ENCODE measurements at places on chromosomes 6 and 20. TPM values are rescaled to one million over a fixed set of nuclear protein-coding genes. Genes with fewer than 3 reads are reported as not detected.
A peak's percentile ranks its signal among the peaks of the same experiment; 100 is the strongest.

DNA sequence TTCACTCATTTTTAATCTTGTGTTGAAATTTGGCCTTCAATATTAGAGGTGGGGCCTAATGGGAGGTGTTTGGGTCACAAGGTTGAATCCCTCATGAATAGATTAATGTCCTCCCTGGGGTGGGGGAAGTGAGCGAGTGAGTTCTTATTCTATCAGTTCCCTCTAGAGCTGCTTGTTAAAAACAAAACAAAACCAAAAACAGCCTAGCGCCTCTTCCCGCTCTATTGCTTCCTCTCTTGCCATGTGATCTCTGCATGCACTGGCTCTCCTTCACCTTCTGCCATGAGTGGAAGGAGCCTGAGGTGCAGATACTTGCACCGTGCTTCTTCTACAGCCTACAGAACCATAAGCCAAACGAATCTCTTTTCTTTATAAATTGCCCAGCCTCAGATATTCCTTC lies 89.6 kb upstream of the SLC35F1 start:
- DNase-seq = no peak

GRCh38 chr6:95142661-95143335 lies 434.5 kb upstream of the MANEA start:
- DNase-seq = no peak

DNA sequence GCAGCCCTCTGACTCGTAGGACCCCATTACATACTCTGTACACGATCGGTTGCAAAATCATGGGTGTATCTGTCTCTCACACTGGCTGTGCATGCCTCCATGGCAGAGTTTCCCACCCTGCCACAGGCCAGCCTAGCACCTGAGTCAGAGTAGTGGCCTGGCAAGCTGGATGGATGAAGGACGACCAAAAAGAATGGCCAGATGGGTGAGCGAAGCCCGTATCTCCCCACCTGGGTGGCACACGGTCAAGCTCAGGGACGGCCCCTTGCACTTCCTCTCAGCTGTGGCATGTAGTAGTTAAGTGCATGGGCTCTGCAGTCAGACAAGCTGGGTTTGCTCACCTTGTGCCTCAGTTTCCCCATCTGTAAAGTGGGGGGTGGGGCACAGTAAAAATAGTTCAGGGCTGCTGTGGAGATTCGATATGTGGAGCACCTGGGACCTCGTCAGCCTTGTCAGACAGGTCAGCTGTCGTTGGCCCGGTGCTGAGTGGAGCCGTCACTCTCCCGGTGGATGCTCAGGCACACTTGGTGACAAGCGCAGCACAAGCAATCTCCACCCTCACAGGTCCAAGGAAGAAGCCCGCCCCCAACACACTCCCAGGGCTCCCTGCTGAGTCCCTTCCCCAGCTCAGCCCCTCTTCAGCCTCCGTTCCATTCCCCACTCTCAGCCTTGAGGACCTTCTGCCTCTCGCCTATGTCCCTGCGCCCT lies 12.6 kb downstream of the CPNE5 start:
- DNase-seq = no peak

GRCh38 chr6:139497345-139497961 lies 123.0 kb upstream of the CITED2 start:
- DNase-seq = no peak

- no peak for DNase-seq
These were observed 175.7 kb upstream of the PLN start for GRCh38 chr6:118372413-118372812.

- DNase-seq = no peak
These were observed 17.7 kb downstream of the PCK1 start for GRCh38 chr20:57578476-57579165.

- no peak for DNase-seq
These were observed 14.8 kb downstream of the DSTN start for GRCh38 chr20:17584689-17585088.

DNA sequence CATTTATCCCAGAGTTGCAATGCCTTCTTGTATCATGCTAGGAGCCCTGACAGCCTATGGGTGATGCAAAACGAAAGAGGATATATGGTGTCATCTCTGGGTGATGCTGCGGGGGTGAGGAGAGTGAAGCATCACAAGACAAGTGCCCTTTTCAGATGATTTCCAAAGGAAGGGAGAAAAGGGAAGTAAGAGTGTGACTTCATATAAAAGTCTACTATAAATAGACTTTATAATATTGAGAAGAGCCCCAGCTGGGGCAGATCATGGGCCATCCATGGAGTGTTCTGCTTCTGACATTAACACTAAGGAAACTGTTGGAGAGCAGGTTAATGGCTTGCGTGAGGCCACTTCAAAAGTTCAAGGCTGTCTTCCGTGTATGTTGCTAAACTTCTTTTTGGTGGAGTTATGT lies 4.4 kb downstream of the CD83 start:
- DNase-seq = no peak

DNA sequence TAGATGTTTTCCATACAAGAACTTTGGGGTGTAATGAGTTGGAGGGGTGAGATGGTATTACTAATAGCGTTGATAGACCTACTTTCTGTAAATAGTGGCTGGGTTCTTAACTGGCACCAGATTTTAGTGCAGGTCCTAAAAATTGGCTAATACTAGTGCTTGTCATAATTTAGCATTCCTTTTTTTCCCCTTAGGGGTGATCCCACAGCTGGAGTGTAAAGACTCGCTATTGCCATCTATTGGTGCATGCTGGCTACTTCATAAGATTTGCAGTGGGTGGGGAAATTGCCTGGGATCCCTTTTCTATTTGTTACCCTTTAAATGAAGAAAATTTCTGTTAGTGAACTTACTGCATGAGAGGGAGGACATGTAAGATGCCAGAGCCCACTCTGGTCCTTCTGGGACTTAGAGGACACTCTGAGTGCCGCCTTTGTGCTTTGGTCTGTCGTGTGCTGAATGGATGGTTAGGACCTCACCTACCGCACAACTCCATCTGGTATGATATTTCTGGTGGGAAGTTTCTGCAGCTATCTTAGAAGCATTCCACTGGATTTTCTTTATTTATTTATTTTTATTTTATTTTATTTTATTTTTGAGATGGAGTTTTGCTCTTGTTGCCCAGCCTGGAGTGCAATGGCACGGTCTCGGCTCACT lies 195.5 kb downstream of the JARID2 start:
- DNase-seq = peak; percentile 71

DNA sequence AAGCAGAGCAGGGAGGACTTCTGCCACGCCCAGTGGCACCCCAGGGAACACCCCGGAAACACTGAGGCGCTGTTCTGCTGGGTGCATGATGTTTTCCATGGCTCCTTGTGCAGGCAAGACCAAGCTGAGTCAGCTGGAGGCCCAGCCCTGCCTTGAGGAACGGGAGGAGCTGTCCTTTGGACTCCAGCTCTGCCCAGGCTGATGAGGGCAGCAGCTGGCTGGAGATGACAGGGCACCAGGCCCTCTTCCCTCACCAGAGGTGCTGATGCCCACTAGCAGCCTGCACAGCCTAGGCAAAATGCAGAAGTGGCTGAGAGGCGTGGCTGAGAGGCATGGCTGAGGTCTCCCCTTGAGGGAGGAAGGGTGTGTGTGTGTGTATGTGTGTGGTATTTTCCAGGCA lies 2.4 kb downstream of the C6orf132 start:
- DNase-seq = no peak

DNA sequence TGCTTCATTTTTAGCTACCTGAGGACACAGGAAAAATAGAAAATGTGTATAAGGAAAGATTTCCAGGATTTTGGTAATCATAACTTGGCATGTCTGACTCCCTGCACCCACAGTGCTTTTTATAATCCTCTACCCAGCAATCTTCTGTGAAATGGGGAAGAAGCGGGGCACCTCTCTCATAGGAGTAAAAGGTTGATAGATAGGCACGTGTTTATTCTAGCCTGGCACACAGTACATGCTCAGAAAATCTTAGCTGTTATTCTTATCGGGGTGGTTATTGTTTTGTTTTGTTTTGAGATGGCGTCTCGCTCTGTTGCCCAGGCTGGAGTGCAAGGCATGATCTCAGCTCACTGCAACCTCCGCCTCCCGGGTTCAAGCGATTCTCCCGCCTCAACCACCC lies 87.7 kb upstream of the SALL4 start:
- no peak for DNase-seq

GRCh38 chr6:114154812-114155211 lies 183.9 kb upstream of the HDAC2 start:
- no peak for DNase-seq

DNA sequence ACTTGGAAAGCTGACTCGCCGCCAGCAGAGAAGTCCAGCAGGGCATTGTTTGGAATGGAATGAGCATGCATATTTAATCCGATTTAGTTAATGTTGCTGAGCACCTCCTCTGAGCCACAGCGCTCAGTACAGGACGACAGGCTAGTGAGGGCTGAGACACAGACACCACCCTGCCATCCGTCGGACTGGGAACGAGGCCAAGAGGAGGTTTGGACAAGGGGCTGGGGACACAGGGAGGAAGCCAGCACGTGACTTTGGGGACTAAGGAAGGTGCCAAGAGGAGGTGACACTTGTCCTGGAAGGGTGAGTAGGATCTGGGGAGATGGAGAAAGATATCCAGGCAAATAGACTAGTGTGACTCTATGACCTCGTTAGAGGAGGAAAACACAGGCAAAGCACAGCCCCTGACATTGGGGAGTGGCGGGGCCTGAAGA lies 152.5 kb upstream of the ECI2 start:
- DNase-seq = no peak

DNA sequence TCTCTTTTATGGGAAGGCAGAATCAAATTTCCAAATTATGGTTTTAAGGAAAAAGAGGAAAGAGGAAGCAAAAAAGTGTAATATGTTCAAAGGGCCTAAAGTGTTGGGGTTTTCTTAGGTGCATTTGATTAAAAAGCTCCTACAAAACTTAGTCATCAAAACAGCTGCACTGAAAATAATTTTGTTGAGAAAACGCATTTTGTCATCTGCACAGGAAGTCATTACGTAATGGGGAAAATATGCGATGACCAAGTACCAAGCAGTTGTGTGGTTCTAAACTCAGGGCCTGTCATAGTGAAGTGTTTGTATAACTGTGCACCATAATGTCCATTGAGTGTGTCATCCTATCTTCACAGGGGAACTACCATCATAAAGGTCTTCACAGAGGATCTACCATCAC lies 15.6 kb downstream of the HAO1 start:
- no peak for DNase-seq

DNA sequence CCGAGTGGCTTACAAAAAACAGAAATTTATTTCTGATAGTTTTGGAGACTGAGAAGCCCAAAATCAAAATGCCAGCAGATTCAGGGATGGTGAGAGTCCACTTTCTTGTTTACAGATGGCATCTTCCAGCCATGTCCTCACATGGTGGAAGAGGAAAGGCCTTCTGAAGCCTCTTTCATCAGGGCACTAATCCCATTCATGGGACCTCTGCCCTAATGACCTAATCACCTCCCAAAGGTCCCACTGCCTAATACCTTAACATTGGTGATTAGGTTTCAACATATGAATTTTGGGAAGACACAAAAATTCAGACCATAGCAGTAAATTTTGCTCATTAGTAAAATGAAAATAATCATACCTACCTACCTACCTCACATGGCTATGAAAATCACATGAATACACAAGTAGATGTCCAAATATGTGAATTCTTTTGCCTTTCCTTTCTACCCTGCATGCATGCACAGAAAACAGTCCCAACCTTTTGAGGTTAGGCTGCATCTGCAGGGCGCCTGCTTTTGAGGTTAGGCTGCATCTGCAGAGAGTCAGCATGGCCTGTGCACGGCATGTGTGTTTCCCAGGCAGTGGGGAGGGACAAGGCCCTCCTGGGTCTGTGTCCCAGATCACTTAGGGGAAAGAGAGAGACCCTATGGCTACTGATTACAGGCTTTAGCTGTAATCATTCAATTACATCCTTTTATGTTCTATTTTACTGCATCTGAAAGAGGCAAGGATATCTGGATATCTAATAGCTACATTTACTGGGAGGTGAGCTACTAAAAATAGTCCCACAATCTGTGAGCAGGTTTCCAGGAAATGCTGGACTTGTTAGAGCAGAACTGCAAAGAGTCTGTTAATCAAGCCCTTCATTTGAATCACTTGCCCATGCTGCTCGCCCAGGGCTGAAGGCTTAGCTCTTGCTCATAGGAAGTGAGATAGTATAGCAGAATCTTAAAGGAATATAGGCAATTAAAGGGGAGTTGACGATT lies 497.7 kb upstream of the MARCKS start:
- DNase-seq = no peak

- DNase-seq = no peak
These were observed 275.4 kb downstream of the TSHZ2 start for GRCh38 chr20:53247468-53248103.

DNA sequence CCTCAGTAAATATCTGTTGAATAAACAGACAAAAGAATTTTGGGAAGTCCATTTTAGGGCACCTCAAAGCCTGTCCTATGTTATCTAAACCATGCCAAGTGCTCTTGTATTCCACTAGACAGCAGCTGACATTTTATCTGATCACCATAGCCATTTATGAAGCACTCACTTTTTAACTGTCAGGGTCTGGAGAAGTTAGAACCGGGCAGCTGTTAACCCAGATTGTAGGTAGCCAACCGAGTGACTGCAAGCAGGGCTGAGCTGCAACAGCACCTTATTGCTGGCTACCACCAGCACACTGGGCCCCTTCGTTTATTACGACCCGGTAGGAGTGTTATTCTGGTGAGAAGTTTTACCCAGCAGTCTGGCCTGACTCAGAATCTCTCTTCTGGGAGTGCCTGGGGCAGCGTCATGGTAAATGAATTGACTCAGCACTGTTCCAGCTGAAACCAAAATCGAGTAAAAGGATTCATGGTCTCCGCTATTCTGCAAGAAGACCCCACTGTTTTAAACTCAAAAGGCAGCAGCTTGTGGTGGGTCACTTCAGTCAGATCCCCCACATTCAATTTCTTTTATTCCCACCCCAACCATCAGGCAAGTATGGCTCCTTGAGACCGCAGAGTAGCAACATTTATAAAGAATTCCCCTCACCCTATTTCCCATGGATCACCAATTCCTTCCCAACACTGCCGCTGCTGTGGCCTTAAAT lies 1.7 kb downstream of the UBE2V1 start:
- DNase-seq = peak; percentile 72

- no peak for DNase-seq
These were observed 55.7 kb upstream of the TINAG start for GRCh38 chr6:54252496-54252895.

DNA sequence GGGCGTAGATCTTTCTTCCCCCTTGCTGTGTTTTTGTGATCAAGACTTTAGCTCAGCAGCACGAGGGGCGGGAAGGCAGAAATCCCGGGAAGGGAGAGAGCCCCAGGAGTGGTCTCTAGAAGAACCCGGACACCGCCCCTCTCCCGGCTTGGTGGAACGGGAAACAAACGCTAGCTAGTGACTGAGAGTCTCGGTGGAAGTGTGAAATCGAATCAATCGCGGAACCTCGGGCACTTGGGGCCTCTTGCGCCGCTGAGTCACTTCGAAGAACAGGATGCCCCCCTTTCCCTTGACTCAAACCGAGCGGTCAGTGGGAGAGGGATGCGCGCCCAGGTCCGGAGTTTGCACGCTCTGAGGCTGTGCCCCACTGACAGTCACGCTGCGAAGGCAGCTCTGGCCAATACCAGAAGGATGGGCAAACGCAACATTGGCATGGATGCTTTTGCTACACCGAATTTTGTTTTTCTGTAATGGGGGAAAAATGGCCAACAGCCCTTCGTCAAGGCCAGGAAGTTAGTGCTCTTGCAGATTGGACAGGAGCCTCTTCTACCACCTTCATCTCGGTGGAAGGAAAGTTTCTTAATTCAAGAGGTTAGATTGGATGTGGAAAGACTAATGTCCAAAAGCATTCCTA lies 1.6 kb upstream of the OLIG3 start:
- no peak for DNase-seq

LIME1 gene
- total RNA-seq = 15.7 TPM

HUS1B gene
- 7.8 TPM for total RNA-seq

CBLN4 gene
- total RNA-seq = not detected

STX11 gene
- total RNA-seq = 98.0 TPM

PGC gene
- not detected for total RNA-seq

VSX1 gene
- total RNA-seq = not detected

EFCAB8 gene
- 3.1 TPM for total RNA-seq

SAMD5 gene
- total RNA-seq = not detected

IRF4 gene
- 388 TPM for total RNA-seq

NR2E1 gene
- total RNA-seq = not detected

Data from natural killer cell treated with Interleukin-12 subunit alpha and Interleukin-12 subunit beta and Interleukin-15 and Interleukin-18, amount 100 ng/mL, for 72 hours (primary cell).